ENCODE measurements at places on chromosomes 11 and 22.

- peak; percentile 54 for DNase-seq
These were observed 30.1 kb downstream of the SYT9 start for GRCh38 chr11:7281809-7282208.

DNA sequence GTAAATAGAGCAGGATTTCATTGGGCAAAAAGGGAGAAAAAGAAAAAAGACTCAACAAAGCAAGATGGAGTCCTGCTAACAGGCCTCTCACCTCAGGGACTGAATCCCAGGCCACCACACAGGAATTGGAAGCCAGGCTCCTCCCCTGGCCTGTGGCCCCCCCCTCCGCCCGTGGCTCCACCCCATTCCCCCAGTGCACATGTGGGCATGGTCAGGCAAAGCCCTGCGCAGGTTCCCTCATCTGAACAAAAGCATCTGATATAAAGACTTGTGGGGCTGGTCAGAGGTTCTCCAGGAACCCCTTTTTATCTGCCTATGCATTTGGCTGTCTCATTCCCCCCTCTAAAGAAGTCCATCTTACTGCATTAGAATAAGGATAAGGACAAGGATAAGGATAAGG lies 46.0 kb upstream of the PAK1 start:
- DNase-seq = no peak

GRCh38 chr11:109798521-109798920 lies 294.7 kb upstream of the ZC3H12C start:
- DNase-seq = no peak

DNA sequence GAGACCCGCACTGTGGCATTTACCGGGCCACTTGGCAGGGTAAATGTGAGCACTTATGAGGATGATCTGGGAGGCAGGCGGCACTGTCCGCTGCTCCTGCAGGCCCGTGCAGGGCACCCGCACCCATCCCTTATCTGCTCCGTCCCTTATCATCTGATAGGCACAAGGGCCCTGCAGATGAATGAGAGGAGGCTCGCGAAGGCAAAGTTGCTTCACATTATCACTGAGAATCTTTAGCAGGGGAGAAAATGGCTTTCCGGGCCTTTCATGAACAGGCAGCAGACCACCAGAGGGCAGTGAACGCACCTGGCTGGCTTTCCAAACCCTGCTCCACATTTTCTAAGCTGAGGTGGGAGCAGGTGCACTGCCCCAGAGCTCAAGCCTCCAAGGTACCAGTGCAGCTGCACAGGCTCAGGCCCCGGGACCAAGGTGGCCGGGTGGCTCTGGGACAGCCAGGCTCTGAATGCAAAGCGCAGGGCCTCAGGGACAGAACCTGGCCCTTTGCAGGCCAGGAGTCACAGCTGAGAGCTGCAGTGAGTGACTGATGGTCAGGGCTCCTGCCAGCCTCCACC lies 165.6 kb downstream of the SHANK2 start:
- peak; percentile 29 for DNase-seq

All from muscle of leg (tissue), 16 donors.